ENCODE measurements at places on chromosomes 11 and 22.

DNA sequence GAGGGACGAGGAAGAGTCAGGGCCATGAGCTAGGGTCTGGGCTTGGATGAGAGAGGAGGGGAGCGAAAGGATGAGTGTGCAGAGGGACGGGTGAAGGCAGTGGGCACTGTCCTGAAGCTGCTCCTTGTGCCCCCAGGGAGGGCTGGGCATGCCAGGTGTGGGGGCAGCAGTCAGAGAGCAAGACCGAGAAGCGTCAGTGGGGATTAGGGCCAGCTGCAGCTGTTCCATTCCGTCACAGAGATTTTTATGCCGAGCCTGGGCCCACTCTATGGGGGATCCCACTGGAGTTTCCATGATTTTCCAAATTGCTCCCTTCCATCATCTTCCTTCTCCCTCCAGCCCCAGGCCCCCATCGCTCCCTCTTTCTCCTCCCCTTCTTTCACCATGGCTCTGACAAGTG is 93.2 kb downstream of the NECTIN1 start:
- DNase-seq: no peak

- peak; percentile 22 for DNase-seq
These were observed 17.3 kb downstream of the APOL2 start for GRCh38 chr22:36221799-36222751.

DNA sequence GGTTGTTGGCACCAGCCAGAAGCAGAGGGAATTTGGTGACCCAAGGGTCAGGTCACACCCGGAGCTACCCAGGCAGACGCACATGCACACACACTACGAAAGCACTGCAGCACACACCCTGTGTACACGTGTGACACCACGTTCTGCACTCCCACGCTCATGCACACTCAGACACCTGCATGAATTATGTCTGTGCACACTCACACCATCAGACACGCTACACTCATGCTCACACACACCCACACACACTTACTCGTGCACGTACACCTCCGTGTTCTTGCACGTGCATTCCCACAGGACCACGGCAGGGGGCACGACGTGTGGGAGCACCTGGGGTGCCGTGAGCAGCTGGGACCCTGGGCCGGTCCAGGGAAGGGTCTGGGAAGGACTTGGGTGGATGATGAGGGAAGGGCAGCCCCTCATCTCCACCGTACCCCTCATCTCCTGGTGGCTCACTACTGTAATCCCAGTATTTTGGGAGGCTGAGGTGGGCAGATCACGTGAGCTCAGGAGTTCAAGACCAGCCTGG is 20.8 kb upstream of the GAL start:
- DNase-seq: no peak

- DNase-seq: peak; percentile 3
These were observed 403.6 kb downstream of the TBC1D22A start for GRCh38 chr22:47166033-47166404.

GRCh38 chr11:44754876-44755555 is 28.3 kb downstream of the TSPAN18 start:
- no peak for DNase-seq

GRCh38 chr11:12182302-12182675 is 71.9 kb downstream of the MICAL2 start:
- no peak for DNase-seq

DNA sequence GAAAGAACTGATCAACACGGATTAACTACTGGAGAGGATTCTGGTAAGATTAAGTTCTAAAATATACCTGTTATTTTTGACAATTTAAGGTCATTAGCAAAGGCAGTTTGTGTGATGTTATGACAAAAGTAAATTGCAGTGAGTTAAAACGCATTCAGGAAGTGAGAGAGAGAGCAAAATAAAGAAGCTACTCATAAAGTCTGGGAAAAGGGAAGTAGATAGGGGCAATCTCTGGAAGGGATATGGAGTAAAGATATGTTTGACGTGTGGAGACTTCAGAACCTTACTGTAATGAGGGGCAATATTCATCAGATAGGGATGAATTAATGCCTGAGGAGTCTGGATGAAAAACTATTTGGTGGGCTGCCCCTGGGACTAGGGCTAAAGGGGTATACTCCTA is 16.8 kb downstream of the OR56B4 start:
- no peak for DNase-seq

- no peak for DNase-seq
These were observed 6.9 kb downstream of the RAB3IL1 start for GRCh38 chr11:61910187-61911127.

- DNase-seq: no peak
These were observed 963 bp downstream of the TYMP start for GRCh38 chr22:50528682-50529415.

- no peak for DNase-seq
These were observed 51.7 kb upstream of the NUP160 start for GRCh38 chr11:47899801-47900200.

- no peak for DNase-seq
These were observed 9.3 kb downstream of the MTFP1 start for GRCh38 chr22:30434843-30435242.

GRCh38 chr11:129412494-129412893 is 36.8 kb downstream of the BARX2 start:
- DNase-seq: no peak

GRCh38 chr11:131137046-131137445 is 220.8 kb upstream of the SNX19 start:
- DNase-seq: no peak

GRCh38 chr11:3623767-3624458 is 17.9 kb downstream of the ART5 start:
- DNase-seq: no peak

DNA sequence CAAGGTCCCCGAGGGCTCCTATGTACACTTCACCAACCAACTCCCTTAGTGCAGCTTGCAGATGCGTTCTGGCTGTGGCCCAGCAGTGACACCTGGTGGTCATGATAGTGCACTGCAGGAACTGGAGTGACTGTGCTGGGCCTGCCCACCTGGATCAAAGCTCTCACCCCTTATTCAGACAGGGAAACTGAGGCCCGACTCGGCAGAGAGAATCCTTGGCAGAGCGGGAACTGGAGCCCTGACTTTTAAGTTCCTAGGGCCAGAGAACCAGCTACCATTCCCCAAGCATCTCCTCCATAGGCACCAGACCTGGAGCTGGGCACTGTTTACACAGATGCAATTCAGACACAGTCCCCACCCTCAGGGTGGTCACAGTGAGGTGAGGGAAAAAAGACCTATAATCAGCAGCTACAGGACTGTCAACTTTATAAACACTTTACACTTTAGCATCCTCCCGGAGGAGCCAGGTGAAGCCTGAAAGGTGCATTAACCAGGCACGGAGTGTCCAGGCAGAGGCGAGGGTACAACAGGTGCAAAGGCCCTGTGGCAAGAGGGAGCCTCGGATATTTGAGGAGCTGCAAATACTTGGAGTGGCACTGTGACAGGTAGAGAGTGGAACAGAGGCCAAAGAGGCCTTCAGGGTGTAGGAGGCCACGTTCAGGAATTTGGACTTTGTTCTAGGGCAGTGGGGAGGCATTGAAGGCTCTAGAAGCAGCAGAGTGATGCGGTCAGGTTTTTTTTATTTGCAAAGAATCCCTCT is 22.0 kb downstream of the RHBDD3 start:
- peak; percentile 47 for DNase-seq

DNA sequence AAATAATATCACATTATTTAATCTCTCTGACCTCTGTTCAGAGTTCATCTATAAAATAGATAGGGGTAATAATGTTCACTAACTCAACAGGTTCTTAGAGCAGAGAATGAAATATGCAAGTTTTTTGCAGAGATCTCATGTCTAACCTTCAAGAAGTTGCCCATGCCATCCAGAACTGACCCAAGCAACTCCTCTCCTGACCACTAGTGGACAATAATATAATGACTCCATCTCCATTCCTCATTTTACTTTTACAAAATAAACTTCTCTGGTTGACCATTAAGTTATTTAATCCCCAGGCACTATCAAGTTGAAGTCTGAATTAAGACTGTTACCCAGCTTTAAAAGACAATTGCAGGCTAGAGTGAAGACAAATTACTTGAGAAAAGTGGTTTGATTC is 382.6 kb downstream of the KCNA4 start:
- no peak for DNase-seq

DNA sequence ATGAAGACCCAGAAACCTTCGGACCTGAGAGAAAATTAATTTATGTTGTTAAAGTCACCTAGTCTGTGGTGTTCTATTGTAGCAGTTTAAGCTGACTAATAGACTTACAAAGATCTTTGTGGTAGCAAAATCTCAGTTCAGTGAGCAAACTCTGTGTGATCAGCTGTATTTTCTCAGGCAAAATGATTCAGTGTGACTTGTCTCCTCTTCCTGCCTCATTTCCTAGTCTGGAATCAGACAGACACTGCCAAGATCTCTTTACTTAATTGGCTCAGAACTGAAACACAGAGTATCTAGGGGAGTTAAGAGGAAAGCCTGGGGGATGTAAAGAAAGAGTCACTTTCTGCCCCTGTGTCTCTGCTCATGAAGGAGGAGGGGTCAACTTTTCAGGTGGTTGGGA is 564.7 kb downstream of the KCNA4 start:
- DNase-seq: no peak

DNA sequence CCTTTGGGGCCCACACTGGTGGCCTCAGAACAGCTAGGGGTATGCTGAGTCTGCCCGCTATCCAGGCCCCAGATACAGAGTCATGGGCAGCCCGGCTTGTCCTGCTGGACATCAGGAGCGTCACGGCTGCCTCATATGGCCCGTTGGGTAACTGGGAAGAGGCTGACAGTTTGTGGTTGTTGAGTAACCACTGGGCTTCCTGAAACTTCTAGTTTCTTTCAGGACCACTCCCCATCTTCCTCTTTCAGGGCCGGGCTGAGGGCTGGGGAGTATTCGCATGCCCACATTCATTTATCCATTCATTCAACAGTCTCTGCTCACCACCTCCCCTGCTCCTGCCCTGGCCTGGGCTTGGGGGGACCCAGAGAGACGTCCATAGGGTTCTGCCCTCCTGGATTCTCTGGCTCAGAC is 13.4 kb upstream of the P2RY2 start:
- no peak for DNase-seq

DNA sequence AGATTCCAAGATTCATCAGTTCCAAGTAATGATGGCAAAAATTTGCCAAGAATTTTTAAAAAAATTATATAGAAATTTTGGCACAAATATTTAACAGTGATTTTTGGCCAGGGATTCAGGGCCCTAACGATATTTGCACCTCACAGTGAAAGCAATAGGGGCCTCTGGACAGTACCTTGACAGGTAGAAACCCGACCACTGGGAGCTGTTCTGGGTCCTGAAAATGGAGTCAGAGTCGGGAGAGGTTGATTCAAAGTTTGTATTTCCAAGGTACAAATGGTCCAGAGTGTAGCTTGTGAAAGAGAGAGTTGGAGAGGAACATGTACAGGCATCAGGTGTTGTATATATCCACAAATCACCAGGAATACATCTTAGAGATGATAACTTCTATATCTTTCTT is 41.6 kb downstream of the MRGPRX2 start:
- no peak for DNase-seq

- no peak for DNase-seq
These were observed at the start of gene B3GAT1 for GRCh38 chr11:134412203-134413042. TSS of gene B3GAT1 (minus strand) at chr11:134412242. CDS start at chr11:134387659, 24,583 bp downstream.

GRCh38 chr11:131302836-131303235 is 67.6 kb upstream of the NTM start:
- no peak for DNase-seq

GRCh38 chr22:30114361-30114760 is 34.1 kb downstream of the HORMAD2 start:
- no peak for DNase-seq

GRCh38 chr11:102138670-102139069 is 28.4 kb downstream of the YAP1 start:
- DNase-seq: no peak

DNA sequence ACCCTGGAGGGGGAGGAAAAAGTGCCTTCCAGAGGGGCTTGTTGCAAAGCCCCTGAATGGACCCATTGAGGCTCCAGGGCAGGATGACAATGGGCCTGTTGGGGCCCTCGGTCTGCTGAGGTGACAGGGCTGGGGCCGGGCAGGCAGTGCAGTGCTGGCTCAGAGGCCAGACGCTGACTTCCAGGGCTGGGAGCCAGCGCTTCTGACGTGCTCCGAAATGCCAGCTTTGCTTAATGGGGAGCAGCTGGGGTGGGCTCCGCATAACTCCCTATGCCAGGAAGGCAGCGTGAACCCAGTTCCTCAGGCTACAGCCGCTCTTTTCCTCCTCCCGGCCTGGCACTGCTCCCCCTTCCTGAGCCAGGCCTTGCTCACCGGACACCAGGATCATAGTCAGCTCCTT is 17.7 kb downstream of the NAV2 start:
- DNase-seq: no peak

- no peak for DNase-seq
These were observed 542 bp downstream of the TSSK2 start for GRCh38 chr22:19131685-19132015.
